ENCODE measurements at places on chromosomes 1 and 21.

DNA sequence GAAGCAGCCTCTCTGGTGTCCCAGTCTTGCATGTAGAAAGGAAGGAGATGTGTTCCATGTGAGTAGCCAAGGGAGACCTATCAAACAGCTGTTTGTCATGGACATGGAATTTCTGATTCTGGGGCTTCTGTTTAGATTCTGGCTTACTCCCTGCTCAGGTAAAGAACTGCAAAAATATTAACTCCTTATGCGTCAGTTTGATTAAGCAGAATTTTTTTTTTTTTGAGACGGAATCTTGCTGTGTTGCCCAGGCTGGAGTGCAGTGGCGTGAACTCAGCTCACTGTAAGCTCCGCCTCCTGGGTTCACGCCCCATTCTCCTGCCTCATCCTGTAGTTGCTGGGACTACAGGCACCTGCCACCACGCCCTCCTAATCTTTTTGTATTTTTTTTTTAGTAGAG lies 6.8 kb downstream of the ARV1 start:
- DNase-seq = no peak

- no peak for DNase-seq
These were observed 40.4 kb downstream of the DAP3 start for GRCh38 chr1:155729031-155729898.

GRCh38 chr1:74534241-74534640 lies 21.8 kb upstream of the LRRC53 start:
- DNase-seq = no peak

- no peak for DNase-seq
These were observed 32.9 kb downstream of the GPA33 start for GRCh38 chr1:167057241-167057688.

DNA sequence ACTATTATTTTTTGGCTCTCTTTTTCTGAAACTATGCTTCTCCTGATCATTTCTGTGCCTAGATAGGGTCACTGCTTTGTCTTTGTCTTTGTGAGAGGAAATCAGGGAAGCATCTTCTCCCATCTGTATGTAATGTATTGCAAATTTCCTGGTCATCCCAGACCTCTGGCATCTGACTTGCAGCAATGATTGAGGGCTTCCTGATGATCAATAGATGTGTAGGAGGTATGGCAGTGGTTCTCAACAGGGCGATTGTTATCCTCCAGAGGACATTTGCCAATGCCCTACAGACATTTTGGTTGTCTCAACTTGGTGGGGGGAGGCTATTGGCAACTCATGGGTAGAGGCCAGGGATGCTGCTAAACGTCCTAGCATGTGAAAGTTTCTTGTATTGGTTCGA lies 64.7 kb downstream of the RGL1 start:
- no peak for DNase-seq

DNA sequence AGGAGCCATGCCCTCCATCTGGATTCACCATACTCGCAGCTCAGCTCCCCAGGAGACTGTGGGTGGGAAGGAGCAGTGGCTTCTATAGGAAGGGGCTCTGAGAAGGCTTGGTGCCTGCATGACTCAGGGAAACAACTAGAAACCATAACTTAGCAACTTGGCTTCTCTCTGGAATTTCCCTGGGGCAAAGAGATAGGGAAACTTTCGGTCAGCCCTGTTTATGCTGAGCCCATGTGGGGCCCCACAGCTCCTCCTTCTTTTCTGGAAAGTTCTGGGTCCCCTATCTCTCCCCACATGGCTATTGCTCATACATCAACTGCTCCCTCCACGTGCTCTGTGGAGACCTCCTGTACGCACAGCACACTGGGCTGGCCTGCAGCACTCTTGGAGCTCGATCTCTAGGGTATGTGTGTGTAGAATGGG lies 39.3 kb downstream of the PLEKHA6 start:
- no peak for DNase-seq

- DNase-seq = peak; percentile 60
These were observed 33.6 kb downstream of the RUNX1 start for GRCh38 chr21:35015435-35016024.

DNA sequence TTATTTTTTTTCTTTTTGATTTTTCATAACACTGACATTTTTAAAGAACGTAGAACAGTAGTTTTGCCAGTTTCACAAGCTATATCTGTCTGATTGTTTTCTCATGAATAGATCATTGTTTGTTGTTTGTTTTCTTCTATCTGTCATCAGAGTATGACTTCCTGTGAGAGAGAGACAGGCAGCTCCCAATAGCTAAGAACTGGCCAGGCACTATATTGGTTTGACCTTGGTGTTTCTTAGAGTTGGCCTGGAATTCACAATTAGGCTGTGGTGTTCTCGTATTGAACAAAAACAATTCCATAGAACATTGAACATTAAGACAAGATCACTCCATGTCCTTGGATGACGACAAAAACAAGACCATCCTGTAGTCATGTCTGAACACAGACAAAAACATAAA lies 43.4 kb downstream of the RPS6KC1 start:
- DNase-seq = no peak

DNA sequence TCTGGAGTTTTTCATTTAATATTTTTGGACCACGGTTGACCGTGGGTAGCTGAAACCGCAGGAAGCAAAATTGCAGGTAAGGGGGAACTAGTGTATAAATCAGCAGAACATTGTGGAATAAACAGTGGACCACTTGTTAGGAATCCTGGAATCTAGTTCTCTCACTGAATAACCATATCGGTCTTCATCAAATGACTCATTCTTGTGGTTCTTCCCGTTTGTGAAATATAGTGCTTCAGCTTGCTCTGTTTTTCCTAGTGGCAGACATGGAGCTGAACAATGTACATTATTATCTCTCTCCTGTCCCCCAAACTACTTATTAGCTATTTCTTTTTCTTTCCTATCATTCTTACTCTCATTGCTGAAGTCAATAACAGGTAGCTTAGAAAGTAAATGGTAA lies 61.9 kb downstream of the HSPA13 start:
- DNase-seq = no peak

DNA sequence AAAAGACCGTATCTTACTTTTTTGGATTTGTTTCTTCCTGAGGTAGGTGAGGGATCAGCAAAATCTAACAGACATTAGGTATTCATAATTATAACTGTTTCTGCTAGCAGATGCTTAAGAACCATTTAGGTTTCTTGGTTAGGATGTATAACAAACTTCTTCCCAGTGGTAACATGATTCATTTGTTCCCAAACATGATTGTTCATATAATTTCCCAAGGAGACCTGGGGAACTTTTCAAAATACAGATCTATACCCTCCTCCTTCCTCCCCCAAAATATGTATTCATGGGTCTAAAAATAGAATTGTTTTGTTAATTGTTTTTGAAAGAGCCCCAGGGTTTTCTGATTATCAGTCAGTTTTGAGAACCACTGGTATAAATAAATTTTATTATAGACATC lies 228.2 kb downstream of the COP1 start:
- no peak for DNase-seq

GRCh38 chr1:151902858-151903257 lies 6.5 kb downstream of the THEM4 start:
- DNase-seq = no peak

- no peak for DNase-seq
These were observed 37.4 kb downstream of the UBE2T start for GRCh38 chr1:202304375-202304774.

GRCh38 chr1:152577168-152577567 lies 3.1 kb downstream of the LCE3D start:
- DNase-seq = no peak

DNA sequence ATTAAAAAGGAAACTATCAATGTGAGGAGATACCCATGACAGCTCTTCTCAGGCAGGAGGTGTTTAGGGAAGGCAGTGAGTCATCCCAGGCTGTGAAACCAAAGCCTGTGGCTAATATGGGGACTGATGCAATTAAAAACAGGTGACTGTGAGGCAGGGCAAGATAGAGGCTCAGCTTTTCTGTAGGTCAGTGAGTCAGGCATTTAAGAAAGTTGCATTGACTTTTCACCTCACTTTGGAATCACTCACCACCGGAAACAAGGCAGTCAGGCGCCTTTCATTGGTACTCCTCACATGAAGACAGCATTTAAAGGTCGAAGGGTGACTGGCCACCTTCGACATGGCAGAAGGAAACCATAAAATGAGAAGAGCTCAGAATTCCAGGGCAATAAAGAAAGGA lies 54.5 kb downstream of the PAPPA2 start:
- DNase-seq = no peak

- DNase-seq = no peak
These were observed 107.4 kb upstream of the COA6 start for GRCh38 chr1:234265861-234266260.

DNA sequence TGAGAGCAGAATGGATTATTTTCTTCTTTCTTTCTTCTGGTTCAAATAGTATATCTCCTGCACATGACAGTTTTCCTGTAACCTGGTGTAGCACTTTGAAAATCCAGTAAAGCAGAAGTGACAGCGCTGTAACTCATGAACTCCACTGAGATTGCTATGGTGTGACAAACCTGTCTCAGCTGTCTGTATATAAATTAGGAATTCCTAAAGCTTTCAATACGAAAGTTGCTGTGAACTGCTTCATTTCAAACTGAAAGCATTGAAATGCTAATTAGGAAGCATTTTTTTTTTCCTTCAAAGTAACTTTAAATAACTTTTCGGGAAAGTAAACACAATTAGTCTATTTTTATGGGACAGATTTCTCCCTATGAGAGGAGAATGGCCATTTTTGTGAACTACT lies 646.9 kb upstream of the ZP4 start:
- DNase-seq = no peak

GRCh38 chr1:85356130-85356529 lies 79.7 kb upstream of the BCL10 start:
- DNase-seq = no peak

DNA sequence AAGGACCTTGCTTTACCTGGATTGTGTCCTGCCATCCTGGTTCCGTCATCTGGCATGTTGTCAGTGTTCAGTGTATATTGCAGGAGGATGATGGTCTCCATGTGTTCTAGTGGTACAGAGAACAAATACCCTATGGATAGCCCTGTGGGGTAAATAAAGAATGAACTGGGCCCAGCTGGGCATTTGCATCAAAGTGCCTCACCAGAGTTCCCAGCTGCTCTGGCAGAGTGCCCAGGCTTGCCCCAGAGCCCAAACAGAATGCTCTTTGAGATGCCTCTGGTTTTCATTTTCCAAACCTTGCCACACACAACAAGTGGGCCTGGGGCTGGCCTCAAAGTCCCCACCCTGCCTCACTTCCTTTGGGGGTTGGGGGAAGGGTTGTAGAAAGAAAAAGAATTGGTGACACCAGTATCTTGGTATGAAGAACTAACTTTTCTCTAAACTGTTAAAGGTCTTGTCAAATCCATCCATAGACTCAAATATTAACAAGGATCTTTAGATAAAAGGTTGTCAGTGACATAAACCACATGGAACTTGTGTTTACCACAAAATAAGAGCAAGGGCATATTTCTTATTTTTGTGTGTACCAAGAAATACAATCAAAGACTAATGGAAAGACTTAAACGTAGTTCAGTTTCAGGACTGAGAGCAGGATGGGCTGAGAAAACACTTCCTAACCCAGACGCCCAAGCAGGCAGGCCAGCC lies 82.2 kb downstream of the LMO4 start:
- DNase-seq = no peak

DNA sequence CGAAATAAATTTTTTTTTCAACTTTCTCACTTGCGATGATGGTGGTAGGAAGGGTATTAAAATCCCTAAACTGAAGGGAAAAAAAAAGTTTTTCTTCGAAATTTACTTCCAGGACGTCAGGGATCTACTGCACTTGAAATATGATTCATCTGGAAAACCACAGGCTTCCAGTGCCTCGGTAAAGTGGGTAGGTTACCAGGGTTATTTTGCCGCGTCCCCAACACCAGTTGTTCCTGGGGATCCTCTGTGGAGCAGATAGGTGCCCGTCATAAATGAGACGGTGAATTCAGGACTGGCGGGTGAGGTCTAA lies 773 bp downstream of the RABIF start:
- no peak for DNase-seq

DNA sequence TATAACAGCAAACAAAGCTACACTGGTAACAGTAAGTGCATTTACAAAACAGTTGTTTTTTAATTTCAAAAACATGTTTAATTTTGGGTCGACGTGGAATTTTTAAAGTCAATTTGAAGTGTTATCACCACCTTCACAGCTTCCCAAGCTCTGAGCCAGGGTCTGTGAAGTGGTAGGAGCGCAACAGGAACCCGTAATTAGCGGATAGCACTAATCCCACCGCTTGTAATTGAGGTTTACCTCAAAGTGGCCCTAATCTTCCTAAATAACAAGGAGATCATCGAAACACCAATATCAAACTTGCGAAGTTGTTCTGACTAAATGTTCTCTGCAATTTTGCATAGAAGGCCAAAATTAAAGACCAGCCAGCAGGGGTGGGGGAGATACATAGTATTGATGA lies 18.8 kb downstream of the LBR start:
- DNase-seq = no peak

DNA sequence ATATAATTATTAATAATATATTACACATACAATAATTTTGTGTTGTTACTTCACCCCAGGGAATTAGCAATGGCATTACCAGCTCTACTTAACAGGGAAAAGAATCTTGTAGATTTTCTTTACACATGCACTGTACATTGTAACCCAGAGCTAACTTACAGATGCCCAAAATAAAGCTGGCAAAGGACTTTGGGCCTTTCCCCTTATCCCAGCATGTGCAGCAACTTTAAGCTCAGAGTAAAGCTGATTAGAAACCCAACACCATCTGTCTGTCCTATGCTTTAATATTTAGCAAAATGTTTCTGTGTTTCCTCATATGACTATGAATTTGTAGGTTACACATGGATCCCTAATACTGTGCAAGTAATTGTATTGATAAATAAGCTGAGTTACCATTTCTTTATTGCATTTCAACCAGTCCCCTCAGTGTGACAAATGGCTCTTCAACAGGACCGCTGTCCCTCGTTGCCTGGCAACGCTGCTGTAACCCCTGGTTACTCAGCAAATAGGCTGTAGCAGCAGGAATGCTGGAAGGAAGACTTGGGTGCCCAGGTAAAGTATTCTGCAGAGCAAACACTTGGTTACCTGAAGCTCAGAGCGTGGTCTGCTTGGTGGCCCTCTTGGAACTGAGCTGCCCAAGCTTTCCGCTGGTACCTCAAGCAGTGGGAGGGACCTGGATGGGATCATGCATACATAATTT lies at the start of gene USH2A:
USH2A (minus strand) TSS at position 628 of the 700 bp plus-strand sequence. CDS start 1,112 bp downstream, outside the sequence.
- no peak for DNase-seq

GRCh38 chr1:28064064-28064463 lies 24.3 kb downstream of the EYA3 start:
- DNase-seq = no peak

DNA sequence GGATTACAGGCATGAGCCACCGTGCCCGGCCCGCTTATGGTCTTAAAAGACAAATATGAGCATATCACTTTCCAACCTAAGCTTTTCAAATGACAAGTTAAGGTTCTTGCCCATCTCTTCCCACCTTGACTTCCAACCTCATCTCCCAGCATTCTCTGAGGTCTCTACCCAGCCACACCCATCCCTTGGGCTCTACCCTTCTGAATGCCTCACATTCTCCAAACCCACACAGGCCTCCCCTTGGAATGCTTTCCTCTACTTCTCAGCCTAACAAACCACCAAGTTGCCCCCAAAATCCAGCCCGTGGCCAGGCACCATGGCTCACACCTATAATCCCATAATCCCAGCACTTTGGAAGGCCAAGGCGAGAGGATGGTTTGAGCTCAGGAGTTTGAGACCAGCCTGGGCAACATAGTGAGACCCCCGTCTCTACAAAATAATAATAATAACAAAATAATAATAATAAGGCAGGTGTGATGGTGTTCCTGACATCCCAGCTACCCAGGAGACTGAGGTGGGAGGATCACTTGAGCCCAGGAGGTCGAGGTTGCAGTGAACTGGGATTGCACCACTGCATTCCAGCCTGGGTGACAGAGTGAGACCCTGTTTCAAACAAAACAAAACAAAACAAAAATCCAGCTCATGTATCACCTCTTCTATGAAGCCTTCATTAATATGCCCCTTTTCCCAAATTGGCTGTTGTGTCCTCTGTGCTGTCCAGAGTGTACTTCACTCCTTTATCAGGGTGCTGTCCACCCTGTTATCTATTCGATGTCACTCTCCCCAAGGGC lies 11.2 kb downstream of the DCST2 start:
- no peak for DNase-seq

Measured in activated effector memory CD4-positive, alpha-beta T cell treated with anti-CD3 and anti-CD28 coated beads, Interleukin-2, amount 50 U/mL, for 16 hours (primary cell).